ENCODE measurements at places on chromosomes 1 and 21.

GRCh38 chr1:55073187-55073916, 34.0 kb downstream of the PCSK9 start:
- DNase-seq: no peak

DNA sequence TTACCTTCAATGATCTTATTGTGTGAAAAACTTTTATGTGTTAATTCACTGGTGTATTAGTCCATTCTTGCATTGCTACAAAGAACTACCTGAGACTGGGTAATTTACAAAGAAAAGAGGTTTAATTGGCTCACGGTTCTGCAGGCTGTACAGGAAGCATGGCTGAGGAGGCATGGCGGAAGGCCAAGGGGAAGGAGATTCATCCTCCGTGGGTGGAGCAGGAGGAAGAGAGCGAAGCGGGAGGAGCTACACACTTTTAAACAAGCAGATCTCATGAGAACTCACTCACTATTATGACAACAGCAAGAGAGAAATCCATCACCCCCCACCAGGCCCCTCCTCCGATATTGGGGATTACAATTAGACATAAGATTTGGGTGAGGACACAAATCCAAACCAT, 44.2 kb upstream of the RGS7 start:
- no peak for DNase-seq

DNA sequence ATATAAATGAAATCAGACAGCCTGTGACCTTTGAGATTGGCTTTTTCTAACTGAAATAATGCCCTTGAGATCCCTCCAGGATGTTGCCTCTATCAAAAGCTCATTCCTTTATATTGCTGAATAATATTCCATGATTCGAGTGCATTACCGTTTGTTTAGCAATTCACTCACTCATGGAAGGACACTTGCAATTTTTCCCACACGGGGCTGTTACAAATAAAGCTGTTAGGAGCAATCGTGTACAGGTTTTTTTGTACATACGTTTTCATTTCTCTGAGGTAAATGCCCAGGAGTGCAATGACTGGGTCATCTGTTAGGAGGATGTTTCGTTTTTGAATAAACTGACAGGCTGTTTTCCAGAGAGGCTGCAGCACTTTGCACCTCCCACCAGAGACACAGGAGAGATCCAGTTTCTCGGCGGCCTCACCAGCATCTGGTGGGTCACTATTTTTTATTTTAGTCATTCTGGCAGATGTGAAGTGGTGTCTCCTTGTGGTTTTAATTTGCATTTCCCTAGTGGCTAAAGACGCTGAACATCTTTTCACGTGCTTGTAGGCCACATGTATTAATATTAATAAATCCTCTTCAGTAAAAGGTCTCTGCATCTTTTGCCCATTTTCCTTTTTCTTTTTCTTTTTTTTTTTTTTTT, 11.0 kb downstream of the PRDM15 start:
- no peak for DNase-seq

DNA sequence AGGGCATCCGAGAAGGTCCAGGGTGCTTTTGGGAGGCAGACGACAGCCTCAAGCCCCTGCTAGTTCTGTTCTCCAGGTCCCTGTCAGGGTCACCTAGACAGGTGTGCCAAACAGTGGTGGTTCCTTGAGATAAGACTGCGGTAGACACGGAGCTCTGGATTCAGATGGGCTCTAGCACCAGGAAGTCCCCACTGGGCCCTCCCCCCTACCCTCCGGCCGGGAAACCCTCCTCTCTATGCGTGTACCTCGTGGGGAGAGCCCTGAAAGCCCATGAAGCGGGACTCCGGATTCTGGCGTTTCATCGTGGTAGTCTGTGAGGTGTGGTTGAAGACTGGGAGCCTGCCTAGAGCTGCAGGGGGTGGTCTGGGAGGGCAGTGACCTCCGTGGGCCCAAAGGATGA, 2.1 kb upstream of the KCNA2 start:
- no peak for DNase-seq

DNA sequence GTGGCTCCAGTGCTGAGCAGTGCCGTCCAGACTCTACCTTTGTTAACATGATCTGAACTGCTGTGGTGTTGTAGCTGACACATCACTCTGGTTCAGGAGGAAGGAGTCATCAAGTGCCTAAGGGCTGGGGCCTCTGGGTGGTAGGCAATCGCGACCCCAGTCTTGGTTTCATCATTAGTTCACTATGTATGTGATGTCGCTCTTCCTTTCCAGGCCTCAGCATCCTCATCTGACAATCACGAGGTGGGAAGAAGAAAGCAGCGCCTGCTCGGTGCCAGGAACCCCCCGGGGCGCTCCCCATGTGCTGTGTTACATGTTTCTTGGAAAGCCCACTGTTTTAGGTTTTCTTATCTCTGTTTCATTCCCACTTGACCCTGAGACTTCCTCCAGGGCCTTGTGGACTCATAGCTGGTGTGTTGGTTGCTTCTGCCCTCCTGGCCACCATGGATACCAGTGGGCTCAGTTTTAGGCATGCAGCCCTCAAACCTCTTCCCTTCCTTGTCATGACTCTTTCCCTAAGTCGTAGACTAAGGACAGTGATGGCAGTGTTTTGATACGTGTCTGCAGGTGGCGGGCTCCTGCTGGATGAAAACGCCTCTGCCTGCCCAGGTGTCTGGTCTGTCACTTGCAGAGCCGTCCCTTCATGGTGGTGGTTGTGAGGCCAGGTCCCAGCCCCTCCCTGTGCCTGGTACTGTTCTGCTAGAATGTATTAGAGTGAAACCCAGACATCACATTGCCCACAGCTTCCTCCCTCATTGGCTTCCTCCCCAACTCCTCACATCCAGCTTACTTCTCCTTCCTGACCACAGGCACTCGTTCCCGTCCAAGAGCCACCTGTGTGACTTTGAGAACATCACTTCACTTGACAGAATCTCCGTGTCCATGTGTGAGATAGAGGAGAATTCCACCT, 17.2 kb upstream of the FOXO6 start:
- no peak for DNase-seq

- no peak for DNase-seq
These were observed 81.3 kb upstream of the RGS4 start for GRCh38 chr1:162987866-162988265.

GRCh38 chr1:35929730-35930592, 944 bp upstream of the AGO3 start:
- DNase-seq: no peak

GRCh38 chr1:62175568-62176179, 19.0 kb upstream of the L1TD1 start:
- no peak for DNase-seq

DNA sequence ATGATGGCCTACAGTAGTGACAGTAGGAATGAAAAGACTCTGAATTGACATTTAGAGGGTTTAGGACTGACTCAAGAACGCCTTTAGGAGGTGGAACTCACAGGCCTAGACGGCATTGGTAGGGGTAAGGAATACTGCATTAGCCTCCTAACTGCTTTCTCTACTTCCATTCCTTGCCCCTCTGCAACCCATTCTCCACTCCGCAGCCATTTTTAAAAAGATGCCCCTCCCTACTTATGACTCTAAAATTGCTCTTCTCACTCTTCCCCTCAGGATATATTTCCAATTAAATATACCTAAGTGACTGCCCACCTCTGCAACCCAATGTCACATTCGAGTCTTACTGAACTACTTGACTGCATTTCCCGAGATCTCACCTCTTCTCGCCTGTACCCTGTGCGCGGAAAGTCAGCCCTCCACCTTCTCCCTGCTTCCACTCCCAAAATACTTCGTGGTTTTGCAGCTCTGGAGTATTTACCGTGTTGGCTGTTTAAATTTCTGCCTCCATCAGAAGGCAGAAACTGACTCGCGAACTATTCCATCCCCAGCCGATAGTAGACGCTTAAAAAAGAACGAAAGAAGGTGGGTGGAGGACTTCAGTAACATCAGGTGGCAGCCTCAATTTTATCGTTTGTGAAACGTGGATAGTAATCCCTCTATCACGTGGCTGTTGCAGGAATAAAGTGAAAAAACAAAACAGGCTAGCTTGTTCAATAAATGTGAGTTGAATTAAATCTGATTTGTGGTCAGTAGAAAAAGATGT, 1.1 kb upstream of the YBX1 start:
- no peak for DNase-seq

- DNase-seq: no peak
These were observed 292.9 kb upstream of the DUSP10 start for GRCh38 chr1:222034790-222035189.

All from activated CD4-positive, CD25-positive, alpha-beta regulatory T cell (primary cell).